NCI-H2029 (cell line): ENCODE measurements at places on chromosomes 3 and 15.
A peak's percentile ranks its signal among the peaks of the same experiment; 100 is the strongest.

DNA sequence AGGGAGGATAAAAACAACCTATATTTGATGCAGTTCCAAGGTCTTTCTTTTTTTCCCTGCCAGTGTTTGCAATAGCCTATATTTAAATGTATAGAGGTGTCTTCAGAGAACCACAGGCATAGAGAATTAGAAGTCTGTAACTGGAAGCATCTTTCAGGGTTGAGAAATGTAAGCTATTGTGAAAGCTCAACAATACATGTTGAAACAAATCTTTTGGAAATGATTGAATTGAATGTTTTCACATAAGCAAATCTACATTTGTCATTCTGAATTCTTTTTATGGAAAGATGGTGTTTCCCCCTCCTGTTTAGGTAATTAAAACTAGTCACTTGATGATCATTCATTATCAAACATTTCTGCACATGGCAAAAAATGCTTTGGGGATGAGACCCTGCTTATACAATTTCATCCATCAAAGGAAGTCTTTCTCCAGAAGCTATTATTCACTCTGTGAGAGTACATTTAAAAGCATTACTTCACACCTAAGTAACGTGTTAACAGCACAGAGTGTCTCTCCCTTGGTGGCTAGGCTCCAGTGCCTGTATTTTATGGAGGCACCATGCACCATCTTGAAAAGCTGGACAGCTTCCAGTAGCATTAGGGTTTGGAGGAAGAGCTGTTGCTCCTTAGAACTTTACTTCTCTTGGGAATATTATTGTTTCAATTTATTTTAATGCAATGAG is 406.2 kb downstream of the LSAMP start:
- DNase-seq = no peak

DNA sequence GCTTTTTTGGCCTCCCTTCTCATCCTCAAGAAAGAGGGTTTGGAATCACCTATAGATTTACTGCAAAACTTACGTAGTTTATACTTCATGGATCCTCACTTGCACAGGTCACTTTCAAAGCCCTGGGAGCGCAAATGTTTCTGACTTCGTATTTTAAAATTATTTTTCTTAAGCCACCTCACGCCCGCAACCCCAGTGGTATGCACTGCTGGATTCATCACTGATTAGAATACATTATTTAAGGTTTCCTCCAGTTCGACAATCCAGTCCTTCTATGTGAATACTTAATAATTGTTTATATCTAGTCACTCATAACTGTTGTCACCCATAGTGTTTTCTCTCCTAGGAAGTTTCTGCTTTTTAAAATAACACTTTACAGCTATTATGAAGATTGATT is 339.9 kb downstream of the CHL1 start:
- no peak for DNase-seq

GRCh38 chr15:64092864-64093626 is 593 bp downstream of the CIAO2A start:
- DNase-seq = no peak

GRCh38 chr3:188624828-188625227 is 470.9 kb downstream of the LPP start:
- DNase-seq = no peak

DNA sequence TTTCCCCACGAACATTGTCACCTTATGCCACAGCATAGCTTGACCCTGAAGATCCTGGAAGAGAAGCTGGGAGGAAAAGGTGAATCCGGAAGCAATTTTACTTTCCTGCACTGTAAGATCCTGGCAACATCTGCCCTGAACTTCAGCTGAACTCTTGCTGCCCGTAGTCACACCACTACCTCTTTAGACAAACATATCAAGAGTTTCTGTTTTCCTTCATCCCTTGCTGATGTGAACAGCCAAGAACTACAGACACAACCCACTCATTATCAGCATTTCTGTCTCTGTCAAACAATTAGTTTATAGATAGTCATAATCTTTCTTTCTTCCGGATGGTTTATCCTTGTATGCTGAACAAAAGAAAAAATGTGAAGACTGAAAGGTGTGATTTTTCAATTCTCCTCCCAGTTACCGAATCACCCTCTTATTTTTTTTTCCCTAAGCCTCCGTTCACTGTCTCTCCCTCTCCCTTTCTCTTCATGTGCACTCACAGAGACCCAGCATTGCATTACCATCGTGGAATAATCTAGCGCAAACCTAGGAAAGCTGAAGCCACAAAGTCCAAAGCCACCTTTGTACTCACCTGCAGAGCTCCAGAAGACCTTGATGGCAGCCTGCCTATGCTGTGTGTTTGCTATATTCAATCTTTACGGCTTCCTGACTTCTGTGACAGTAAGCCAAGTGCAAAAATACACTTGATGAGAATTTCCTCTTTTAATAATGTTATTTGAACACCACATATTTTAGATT is 229.2 kb downstream of the CDIN1 start:
- no peak for DNase-seq

DNA sequence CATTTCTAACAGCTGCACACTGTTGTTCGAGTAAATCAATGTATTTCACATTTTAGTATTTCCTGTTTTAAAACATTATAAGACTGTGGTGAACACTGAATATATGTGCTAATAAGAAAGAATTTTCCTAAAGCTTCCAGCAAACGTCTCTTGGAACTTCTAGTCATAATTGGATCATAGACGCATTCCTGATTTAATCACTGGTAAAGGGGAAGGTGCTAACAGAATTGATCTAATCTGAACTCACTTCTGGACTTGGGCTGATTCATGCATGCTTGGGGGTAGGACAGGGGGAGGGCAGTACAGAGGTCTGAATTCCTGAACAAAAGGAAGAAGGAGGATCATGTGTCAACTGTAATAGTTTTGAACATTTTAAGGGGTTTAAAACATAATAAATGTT is 7.3 kb upstream of the LEKR1 start:
- DNase-seq = no peak

GRCh38 chr3:69675786-69676530 is 63.3 kb upstream of the MITF start:
- no peak for DNase-seq

DNA sequence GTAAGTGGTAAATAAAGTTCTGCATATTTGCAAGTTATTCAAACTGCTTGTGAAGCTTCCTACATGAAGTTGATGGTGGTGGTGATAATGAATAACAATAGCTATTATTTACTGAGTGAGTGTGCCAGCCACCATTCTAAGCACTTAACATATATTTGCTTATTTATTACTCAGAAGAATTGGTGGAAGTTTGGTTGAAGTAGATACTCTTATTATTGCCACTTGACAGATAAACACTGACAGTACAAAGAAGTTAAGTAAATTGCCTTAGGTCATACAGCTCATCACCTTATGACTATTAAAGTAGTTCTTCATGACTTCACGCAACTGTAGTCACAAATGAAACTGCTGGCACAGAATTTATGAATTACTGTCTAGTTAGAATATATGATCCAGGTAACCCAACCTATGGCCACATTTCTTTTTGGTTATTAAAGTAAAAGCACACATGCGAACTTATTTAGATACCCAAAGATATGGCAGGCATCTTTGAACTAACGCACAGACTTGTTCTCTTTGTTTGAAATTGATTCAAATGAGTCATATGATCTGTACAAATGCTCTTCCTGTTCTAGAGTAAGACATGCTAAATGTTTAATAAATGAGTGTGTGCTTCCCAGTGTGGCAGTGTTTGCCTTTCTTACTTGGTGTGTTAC is 99.8 kb upstream of the NR2F2 start:
- DNase-seq = no peak

DNA sequence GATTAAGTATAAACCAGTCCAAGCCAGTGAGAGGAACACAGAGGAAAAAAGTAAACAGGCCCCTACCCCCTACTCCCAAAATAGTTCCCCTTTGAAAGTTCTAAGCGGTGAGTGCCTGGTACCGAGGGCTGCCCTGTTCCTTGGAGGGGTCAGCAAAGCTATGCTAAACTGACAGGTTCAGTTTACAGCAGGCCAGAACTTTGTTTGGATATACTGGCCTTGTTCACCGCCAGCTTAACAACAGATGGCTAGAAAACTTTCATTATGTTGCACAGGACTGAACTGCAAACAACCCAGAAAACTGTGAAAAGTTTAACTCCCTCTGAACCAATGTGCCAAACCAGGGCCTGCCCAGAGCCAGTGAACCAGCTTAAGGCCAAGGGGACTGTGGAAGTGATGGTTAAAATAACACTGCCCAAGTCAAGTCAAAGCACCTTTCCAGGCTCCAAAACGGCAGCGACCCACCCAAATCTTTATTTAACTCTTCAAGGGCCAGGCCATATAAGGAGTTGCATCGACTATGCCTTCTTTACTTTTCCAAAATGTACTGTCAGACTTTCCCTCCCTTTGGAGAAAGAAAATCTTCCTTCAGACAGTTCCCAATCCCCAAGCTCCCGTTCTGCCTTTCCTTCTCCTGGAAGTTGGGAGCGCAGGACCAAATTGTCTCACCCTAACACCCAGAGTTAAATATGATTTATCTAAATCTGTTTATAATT is 448.0 kb downstream of the FOXP1 start:
- no peak for DNase-seq

GRCh38 chr15:79501086-79501485 is 69.0 kb downstream of the MINAR1 start:
- DNase-seq = no peak

DNA sequence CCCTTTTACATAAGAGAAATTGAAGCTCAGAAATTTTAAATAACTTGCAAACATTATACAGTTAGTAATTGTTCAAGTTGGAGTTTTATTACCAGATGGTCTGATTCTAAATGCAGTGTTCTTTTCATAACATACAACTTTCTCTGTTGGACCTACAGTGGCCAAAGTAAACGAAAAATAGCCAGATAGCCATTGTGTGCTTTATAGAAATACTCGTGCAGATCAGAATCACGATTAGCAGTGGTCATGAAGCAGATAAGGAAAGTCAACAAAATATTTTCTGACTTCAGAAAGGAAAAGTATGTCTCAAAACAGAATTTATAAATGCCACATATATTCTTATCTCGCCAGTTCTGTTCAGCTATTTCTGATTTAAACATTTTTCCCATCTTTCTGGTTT is 436.9 kb downstream of the CNTN6 start:
- DNase-seq = no peak

DNA sequence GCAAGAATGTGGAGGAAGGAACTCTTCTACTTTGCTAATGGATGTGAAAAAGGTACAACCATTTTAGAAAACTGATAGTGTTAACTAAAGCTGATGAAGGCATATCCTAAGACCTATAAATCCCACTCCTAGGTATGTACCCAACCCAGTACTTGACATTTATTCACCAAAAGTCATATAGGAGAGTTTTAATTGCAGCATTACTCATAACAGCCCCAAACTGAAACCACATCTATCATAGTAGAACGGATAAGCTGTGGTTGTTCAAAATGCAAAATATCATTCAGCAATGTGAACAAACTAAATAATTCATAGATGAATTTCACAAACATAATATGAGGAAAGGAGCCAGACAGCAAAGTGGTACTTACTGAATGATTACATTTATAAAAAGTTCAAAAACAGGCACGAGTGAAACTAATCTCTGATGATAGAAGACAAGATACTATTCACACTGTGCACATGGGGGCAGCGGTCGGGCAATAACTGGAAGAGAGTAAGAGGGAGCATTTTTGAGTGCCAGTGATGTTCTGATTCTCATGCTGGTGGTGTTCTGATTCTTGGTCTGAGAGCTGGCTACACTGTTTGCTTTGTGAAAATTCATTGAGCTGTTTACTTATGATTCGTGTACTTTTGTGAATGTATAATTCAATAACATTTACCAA is 34.3 kb downstream of the GOLIM4 start:
- no peak for DNase-seq

- DNase-seq = no peak
These were observed 530.8 kb downstream of the DIPK2A start for GRCh38 chr3:144502402-144502801.

GRCh38 chr3:122535964-122536631 is 21.4 kb upstream of the KPNA1 start:
- no peak for DNase-seq

- no peak for DNase-seq
These were observed 19.6 kb downstream of the DYNC1LI1 start for GRCh38 chr3:32551087-32551486.

- peak; percentile 69 for DNase-seq
These were observed 503 bp downstream of the HLTF start for GRCh38 chr3:149085828-149086231.

DNA sequence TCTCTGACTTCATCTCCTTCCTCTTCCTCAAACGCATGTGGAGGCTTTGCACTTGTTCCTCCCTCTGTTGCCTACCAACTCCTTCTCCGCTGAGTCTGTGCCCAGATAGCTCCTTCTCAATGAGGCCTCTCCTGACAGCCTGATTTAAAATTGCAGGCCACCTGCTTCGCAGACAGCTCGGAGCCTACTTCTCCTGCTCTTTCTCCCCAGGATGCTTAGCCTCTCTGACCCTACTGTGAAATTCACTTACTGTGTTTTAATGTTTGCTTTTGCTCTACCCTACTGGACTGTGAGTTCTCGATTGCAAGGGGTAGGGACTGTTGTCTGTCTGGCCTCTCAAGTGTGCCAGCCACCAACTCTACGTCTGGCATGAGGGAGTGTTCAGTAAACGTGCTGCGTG is 83.4 kb downstream of the EEFSEC start:
- DNase-seq = peak; percentile 49

DNA sequence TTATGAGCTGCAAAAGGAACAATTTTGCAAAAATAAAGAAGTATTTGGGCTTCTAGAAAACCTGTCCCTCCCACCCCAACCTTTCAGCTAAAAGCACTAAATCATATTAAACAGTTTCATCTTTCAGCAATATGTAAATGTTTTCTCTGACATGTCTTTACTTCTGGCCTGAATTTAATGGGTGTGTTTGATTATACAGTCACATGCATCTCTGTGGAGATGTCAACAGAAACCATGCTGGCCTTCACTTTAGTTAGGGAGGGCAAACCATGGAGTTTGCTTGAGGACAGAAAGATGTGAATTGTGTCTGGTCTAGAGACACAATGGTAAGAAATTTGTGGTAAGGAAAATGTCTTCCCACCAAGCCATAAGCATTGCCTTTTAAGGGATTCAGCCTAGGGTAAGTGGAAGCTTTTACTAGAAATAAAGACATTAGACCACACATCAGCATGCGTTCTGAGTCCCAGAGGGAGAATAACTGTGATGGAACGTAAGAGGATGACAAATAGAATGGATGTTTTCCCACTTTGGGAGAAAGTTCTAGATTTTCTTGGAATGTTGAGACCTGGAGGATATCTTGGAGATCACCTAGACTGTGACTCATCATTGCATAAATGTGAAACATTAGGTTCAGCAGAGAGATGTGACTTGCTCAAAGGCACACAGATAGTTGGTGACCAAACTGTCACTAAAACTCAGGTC is 68.9 kb downstream of the ST8SIA2 start:
- no peak for DNase-seq
